ENCODE measurements at places on chromosomes 6 and 20. TPM values are rescaled to one million over a fixed set of nuclear protein-coding genes. Genes with fewer than 3 reads are reported as not detected.

The PTP4A1 gene
- total RNA-seq: 58.1 TPM

DNA sequence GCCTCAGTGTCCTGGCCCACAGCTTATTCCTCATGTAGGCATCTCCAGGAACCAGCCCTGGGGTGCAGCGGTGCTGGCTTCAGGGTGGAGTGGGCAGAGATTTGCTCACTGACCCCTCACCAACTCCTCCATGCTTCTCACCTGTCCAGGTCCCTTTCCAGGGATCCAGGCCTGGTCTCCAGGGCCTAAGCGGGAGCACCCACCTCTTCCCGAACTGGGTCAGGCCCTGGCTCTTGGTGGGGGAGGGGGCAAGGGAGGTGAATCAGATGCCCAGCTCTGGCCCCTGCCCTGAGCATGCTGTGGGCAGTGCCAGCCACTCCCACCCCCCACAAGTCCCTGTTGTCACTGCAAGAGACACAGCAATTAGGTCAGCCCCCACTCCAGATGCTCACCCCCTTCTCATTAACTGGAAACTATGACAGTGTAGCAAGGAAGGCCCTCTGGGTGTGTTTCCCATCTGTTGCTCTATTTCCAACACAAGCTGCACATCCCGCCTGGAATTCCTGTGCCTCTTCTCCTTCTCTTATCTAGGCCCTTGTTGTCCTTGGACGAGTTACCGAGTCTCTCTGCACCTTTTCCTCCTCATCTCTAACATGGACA lies 37.0 kb downstream of the MDFI start:
- H3K4me3 ChIP-seq: no peak overlapping the region
- H3K36me3 ChIP-seq: no peaks in the 10 kb centered on the region
- H3K27me3 ChIP-seq: no peaks in the 10 kb centered on the region
- H3K27ac ChIP-seq: no peak overlapping the region
- no peak for DNase-seq

GRCh38 chr6:109759098-109759955 lies 68.2 kb downstream of the FIG4 start:
- peaks cover 4% of the 10 kb centered on the region for H3K4me1 ChIP-seq
- peak overlapping the region; percentile 49 for H3K27ac ChIP-seq
- H3K36me3 ChIP-seq: peaks cover 6% of the 10 kb centered on the region
- no peak for DNase-seq
- no peak overlapping the region for H3K4me3 ChIP-seq

GRCh38 chr20:61314326-61315010 lies 62.4 kb downstream of the CDH4 start:
- H3K4me1 ChIP-seq: no peaks in the 10 kb centered on the region
- no peaks in the 10 kb centered on the region for H3K36me3 ChIP-seq
- no peak for DNase-seq
- no peak overlapping the region for H3K27ac ChIP-seq
- H3K27me3 ChIP-seq: no peaks in the 10 kb centered on the region

The PRL gene
- total RNA-seq: not detected

DNA sequence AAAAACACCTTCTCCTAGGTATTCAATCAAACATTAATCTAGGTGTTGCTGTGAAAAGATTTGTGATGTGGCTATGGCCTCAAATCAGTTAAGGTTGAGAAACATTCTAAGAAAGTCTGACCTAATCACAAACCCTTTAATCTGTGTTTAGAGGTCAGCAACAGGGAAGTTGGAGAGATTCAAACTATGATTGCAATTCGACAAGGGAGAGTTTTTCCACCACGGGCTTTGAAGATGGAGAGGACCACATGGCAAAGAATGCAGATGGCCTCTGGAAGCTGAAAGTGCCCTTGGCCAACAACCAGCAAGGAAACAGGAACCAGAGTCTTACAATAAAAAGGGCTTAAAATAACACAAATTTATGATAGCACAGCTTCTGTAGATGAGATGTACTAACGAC lies 29.6 kb upstream of the LGSN start:
- no peaks in the 10 kb centered on the region for H3K36me3 ChIP-seq
- H3K27ac ChIP-seq: no peak overlapping the region
- DNase-seq: no peak
- H3K4me1 ChIP-seq: peaks cover 8% of the 10 kb centered on the region

The TMEM244 gene
- not detected for total RNA-seq

GRCh38 chr20:48523191-48523995 lies 304.4 kb downstream of the PREX1 start:
- no peaks in the 10 kb centered on the region for H3K27me3 ChIP-seq
- no peak overlapping the region for H3K27ac ChIP-seq
- no peak for DNase-seq

The CASS4 gene
- 20.8 TPM for total RNA-seq

DNA sequence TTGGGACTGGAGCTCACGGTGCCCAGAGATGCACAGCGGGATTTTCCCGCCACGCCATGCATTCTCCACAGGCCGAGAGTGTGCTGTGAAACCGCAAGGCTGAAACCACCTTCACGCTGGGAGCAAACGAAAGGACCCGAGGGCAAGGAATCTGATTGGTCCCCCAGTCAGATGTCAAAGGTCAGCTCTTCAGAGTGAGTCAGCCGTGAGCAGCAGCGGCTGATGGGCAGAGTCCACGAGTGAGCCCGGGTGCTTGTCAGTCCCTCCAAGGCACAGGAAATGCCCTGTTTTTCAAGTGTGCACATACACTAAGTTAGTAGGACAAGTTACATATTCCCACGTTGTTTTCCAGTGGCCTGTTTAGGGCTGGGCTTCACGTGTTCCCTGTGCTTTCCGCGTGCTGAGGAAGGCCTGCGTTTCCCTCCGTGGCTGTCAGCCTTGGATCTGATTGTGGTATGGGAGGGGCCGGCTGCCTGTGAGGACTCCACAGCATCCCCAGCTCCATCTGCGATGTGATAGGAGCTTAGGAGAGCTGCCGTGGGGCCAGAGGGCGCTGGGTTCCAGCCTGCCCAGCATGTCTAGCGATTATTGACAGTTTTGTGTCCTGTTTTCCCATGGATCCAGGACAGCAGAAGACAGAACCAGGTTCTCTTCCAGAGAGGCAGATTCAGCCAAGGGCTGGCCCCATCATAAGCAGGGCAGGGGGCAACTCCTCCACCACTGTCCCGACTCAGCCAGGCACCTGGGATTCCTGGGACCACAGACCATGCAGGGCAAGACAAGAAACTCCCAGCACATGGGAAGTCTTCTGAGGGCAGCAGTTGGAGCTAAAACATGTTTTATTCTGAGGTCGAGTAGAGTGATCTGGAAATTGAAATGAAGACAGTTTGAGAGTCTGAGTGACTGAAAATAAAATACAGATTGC lies 38.2 kb upstream of the FRMD1 start:
- peak; percentile 8 for DNase-seq
- H3K27ac ChIP-seq: no peak overlapping the region
- no peaks in the 10 kb centered on the region for H3K27me3 ChIP-seq
- no peaks in the 10 kb centered on the region for H3K4me1 ChIP-seq
- H3K4me3 ChIP-seq: no peak overlapping the region

DNA sequence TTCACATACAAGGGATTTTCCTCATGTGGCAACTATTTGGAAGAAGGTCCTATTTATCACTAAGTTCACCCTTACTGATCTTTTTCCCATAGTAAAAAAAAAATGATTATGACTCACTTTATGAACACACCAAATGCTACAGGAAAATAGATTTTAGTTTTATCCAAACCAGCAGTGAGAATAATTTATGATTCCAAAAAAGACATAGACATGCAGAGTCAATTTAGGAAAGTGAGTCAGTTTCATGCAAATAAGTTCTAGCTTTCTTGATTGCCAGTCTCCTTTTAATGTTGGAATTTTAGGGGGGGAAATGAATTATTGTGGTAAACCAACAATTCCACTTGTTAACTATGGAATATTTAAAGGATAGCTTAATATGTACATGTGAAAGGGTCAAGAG lies 64.0 kb upstream of the RNF146 start:
- H3K27ac ChIP-seq: no peak overlapping the region
- DNase-seq: no peak
- H3K4me1 ChIP-seq: no peaks in the 10 kb centered on the region

The TREML1 gene
- 5.6 TPM for total RNA-seq

GRCh38 chr20:44413575-44414345 lies 58.3 kb downstream of the HNF4A start:
- no peaks in the 10 kb centered on the region for H3K36me3 ChIP-seq
- no peak for DNase-seq
- H3K4me1 ChIP-seq: no peaks in the 10 kb centered on the region

DNA sequence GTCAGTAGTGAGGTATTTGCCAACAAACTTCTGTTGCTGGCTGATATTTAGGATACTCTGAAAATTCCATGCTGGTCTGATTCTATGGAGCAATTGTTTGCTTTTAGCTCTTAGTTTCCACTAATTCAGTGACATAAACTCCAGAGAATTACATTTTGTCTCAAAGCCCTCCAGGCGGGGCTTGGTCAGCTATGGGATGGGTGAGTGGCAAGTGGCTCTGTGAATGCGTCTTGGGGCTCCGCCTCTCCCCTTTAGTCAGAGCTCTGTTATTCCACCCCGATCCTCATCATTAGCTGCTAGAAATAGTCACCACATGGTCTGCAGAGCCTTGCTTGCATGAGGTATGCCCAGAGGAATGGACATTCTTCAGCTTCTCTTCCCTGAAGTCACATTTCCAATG lies 540.6 kb downstream of the QKI start:
- no peaks in the 10 kb centered on the region for H3K27me3 ChIP-seq
- peaks cover 2% of the 10 kb centered on the region for H3K4me1 ChIP-seq
- no peak overlapping the region for H3K4me3 ChIP-seq
- no peaks in the 10 kb centered on the region for H3K36me3 ChIP-seq
- DNase-seq: no peak

DNA sequence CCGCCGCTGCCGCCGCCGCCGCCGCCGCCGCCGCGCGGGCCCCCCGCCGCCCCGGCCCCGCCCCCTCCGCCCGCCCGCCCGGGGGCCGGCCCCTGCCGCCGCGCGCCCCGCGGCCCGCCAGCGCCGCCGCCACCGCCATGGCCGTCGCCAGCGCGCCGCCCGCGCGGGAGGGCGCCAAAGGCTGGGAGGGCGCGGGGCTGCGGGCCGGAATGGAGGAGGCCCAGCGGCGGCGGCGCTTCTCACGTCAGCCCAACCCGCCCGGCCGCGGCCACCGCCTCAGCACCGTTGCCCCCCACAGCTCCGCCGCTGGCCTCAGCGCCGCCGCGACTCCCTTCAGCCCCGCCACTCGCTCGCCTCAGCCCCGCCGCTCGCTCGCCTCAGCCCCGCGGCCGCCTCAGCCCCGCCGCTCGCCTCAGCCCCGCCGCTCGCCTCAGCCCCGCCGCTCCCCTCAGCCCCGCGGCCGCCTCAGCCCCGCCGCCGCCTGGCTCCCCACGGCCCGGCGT lies 258 bp downstream of the PHF10 start:
- H3K4me1 ChIP-seq: peaks cover 35% of the 10 kb centered on the region
- H3K27me3 ChIP-seq: no peaks in the 10 kb centered on the region
- H3K4me3 ChIP-seq: no peak overlapping the region
- peak overlapping the region; percentile 91 for H3K27ac ChIP-seq
- peak; percentile 22 for DNase-seq

The DCDC2 gene
- total RNA-seq: 7.1 TPM

DNA sequence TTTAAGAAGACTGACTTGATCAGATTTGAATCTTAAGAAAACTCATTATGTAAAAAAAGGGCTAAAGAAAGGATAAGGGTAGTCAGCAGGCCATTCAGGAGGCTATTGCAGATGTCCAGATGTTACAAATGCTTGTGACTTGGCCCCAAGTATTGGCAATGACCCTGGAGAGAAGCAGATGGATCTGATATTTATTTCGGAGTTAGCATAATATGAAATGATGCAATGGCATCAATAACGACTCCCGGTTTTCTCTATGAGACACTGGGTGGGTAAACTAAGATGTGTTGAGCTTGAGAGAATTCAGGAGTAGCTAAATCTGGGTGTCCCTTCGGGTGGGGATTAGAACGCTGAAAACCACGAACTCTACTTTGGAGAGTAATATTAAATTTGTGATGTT lies 149.7 kb downstream of the LAMA2 start:
- DNase-seq: no peak
- H3K27me3 ChIP-seq: no peaks in the 10 kb centered on the region
- no peak overlapping the region for H3K4me3 ChIP-seq
- H3K4me1 ChIP-seq: no peaks in the 10 kb centered on the region
- no peaks in the 10 kb centered on the region for H3K36me3 ChIP-seq

- no peaks in the 10 kb centered on the region for H3K27me3 ChIP-seq
- H3K4me1 ChIP-seq: no peaks in the 10 kb centered on the region
- H3K4me3 ChIP-seq: no peak overlapping the region
- no peak overlapping the region for H3K27ac ChIP-seq
- no peaks in the 10 kb centered on the region for H3K36me3 ChIP-seq
Measured at GRCh38 chr6:101907356-101908217, 514.1 kb downstream of the GRIK2 start.
